ENCODE measurements at places on chromosomes 13 and 19.

DNA sequence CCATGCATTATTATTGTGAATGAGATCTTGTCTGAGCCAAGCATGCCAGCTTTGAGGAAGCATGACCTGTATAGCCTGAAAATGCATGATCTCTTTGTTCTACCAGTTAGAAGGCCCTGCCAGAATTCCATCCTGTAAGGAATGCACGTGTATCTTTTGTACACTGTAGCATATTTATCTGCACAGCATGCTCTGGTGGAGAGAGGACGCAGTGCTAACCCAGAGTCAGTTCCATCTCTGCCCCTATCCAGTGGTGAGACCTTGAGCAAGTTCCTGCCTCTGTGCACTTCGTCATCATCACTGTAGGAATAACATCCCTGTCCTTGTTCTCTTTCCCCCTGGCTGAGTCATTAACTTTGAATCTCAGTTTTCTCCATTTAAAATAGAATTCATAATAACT lies 233.8 kb downstream of the SLC7A1 start:
- DNase-seq, result no peak

DNA sequence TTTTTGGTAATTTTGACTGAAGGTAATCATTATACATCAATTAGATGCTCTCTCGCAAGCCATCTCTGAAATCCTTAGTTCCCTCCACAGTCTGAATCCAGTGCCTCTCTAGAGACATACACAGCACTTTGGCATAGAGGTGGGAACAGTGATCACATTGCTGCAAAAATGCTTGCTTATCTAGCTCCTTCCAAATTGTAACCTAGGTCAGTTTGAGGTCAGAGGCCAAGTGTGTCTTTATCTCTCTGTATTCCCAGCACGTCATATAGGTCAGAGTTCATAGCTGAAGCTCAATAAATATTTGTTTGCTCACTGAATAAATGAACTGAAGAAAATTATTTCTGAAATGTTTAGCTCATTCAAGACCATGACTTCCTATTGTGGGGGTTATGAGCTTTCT lies 462.5 kb downstream of the DIAPH3 start:
- no peak for DNase-seq

DNA sequence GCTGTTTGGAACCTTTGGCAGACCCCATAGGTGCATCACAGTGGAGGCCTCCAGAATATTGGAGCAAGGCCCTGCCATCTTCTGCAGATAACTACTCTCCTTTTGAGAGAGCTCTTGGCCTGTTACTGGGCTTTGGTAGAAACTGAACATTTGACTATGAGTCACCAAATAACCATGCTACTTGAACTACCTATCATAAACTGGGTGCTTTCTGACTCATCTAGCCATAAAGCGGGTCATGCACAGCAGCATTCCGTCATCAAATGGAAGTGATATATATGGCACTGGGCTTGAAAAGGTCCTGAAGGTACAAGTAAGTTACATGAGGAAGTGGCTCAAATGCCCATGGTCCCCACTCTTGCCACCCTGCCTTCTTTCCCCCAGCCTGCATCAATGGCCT lies 782.5 kb upstream of the SLITRK6 start:
- no peak for DNase-seq

GRCh38 chr19:18053576-18054219 lies 33.0 kb downstream of the IL12RB1 start:
- no peak for DNase-seq

DNA sequence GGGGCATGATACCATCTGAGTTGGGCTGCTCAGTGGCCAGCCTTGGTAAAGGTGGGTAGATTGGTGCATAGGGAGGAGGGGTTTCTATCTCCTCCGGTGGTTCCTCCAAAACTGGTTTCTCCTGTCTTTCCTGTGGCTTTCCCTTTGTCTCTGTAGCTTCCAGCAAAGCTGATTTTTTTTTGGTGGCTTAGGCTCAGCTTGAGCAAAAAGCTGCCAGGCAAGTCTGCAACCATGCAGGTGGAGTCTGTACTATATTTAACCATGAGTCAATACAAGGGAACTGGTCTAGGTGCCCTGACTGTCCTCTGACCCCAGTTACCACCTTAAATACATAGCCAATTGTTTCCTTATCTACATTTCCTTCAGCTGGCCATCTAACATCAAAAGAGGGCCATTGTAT lies 64.0 kb upstream of the ZNF681 start:
- no peak for DNase-seq

DNA sequence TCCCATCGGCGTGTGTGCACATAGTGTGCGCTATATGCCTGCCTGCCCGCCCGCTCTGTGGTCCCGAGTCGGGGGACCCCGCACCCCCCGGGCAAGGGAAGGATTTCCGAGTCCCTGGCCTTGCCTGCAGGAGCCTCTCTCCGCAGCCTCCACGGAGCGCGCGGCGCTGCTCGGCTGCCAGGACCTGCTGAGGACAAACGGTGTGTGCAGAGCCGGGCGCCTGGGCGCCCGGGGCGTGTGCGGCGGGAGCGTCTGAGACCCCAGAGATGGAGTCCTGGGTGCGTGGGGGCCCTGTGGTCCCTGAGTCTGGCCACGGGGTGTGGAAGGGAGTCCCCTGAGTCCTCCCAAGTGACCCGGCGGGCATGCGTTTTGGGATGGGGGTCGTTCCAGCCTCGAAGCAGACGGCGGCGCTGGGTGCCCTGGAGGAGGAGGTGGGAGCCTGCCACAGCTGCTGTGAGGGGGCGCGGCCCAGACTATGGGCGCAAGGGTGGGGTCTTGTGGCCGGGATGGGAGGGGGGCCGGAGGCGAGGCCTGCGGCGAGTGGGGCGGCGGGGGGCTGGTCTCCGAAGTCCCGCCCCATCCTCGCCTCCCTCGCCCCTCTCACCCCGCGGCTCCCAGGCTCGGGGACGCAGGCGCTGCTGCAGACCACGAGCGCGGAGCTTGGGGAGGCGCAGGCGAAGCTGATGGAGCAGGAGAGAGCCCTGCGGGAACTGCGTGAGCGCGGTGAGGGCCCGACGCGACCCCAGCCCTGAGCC lies 25.3 kb downstream of the CLEC4M start:
- no peak for DNase-seq

Data from stimulated activated CD4-positive, alpha-beta T cell treated with anti-CD3 and anti-CD28 coated beads, TNF-alpha, amount 100 ng/mL, for 24 hours (primary cell).